CD4-positive, alpha-beta memory T cell (primary cell): ENCODE measurements at places on chromosomes 7 and 10. TPM values are rescaled to one million over a fixed set of nuclear protein-coding genes. Genes with fewer than 3 reads are reported as not detected.
A peak's percentile ranks its signal among the peaks of the same experiment; 100 is the strongest.

Gene TMEM243
- 81.3 TPM for polyA plus RNA-seq

Gene TMEM213
- polyA plus RNA-seq, result not detected

DNA sequence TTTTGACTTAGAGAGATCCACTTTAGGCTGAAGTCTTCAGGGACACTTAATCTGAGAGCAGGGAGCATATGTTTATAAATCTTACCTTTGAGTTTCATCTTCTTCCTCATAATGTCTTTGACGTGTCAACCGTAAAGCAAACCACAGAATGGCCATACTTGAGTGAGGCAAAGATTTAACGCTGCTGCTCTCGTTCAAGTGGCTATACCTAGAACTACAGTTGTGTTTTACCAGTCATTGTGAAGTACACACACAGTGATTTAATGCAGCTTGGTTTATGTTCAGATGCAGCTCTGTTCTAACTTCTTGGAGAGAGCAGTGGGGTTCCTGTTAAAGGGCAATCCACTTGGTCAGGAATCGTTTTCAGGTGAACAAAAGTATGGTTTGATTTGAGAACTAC lies 39.9 kb upstream of the GOT1 start:
- DNase-seq, result no peak
- peaks cover 4% of the 10 kb centered on the region for H3K27me3 ChIP-seq
- H3K4me3 ChIP-seq, result no peak overlapping the region
- no peak overlapping the region for H3K27ac ChIP-seq

- H3K27ac ChIP-seq, result no peak overlapping the region
- H3K27me3 ChIP-seq, result no peaks in the 10 kb centered on the region
- H3K4me3 ChIP-seq, result no peak overlapping the region
- no peaks in the 10 kb centered on the region for H3K36me3 ChIP-seq
- DNase-seq, result no peak
Observed at GRCh38 chr7:159015454-159016410, 128.9 kb downstream of the VIPR2 start.

Gene SH2B2
- polyA plus RNA-seq, result not detected

- H3K27me3 ChIP-seq, result no peaks in the 10 kb centered on the region
- no peak for DNase-seq
- no peak overlapping the region for H3K4me3 ChIP-seq
- H3K4me1 ChIP-seq, result no peaks in the 10 kb centered on the region
- no peaks in the 10 kb centered on the region for H3K36me3 ChIP-seq
- H3K27ac ChIP-seq, result no peak overlapping the region
Observed at GRCh38 chr7:36514289-36515243, 124.9 kb downstream of the ANLN start.

Gene INTS1
- 6.0 TPM for polyA plus RNA-seq

- no peak overlapping the region for H3K27ac ChIP-seq
- H3K4me3 ChIP-seq, result no peak overlapping the region
- peaks cover 46% of the 10 kb centered on the region for H3K4me1 ChIP-seq
- DNase-seq, result peak; percentile 61
- peaks cover 9% of the 10 kb centered on the region for H3K36me3 ChIP-seq
Observed at GRCh38 chr7:38222481-38223096, 44.5 kb downstream of the STARD3NL start.

DNA sequence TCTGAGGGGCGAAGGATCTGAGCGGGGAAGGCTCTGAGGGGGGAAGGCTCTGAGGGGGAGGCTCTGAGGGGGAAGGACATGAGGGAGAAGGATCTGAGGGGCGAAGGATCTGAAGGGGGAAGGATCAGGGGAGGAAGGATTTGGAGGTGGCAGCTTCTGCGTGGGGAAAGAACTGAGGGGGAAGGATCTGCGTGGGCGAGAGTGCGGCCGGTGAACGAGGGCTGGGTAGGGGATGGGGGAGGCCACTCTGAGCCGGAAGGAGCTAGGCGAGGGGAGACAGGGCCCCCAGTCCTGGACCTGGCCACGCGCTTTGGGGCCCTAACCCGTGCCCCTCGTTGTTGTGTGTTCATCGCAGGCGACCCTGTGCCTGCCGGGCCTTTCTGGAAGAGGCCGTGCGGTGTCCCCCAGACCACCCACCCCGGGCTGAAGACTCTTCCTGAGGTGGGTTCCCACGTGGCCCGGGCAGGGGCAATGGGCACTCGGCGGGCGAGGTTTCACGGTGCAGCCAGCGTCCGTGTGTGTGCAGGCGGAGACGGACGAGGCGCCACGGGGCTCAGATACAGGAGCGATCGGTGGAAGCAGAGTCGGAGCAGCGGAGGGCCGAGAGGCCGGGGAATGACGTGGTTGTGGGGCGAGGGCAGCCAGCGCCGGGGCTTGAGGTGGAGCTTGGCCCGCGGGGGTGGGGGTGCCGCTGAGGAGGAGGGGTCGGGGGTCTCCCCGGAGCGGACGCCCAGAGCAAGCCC lies 2.0 kb downstream of the CALY start:
- no peak for DNase-seq
- no peak overlapping the region for H3K4me3 ChIP-seq
- H3K27me3 ChIP-seq, result no peaks in the 10 kb centered on the region
- H3K36me3 ChIP-seq, result no peaks in the 10 kb centered on the region

Gene FXYD4
- not detected for polyA plus RNA-seq

Gene DKK1
- polyA plus RNA-seq, result not detected

GRCh38 chr7:158705234-158705850 lies 738 bp upstream of the NCAPG2 start:
- peaks cover 30% of the 10 kb centered on the region for H3K4me1 ChIP-seq
- H3K27ac ChIP-seq, result peak overlapping the region; percentile 64

- H3K27me3 ChIP-seq, result no peaks in the 10 kb centered on the region
- no peaks in the 10 kb centered on the region for H3K36me3 ChIP-seq
- H3K4me1 ChIP-seq, result peaks cover 24% of the 10 kb centered on the region
- peak overlapping the region; percentile 94 for H3K27ac ChIP-seq
Observed at GRCh38 chr7:39948375-39948955, 1.6 kb upstream of the CDK13 start.

GRCh38 chr10:95277201-95277570 lies 13.6 kb downstream of the PDLIM1 start:
- H3K4me1 ChIP-seq, result no peaks in the 10 kb centered on the region
- no peak overlapping the region for H3K27ac ChIP-seq
- H3K27me3 ChIP-seq, result no peaks in the 10 kb centered on the region
- H3K4me3 ChIP-seq, result no peak overlapping the region

DNA sequence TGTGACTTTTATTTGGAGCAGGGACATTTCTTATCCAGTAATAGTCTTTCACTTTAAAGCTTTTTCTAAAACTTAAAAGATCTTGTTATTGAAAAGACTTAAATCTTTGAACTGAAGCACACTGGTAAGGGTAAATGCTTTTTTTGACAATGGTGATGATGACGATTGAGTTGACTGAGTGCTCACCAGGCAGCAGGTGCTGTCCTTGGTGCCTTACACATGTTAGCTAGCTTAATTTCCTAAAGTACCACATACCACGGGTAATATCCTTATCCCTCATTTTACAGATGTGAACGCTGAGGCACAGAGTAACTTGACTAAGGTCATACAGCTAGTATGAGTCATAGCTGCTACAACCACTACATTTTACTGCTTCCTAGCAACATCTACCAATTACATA lies 200.0 kb downstream of the XPNPEP1 start:
- no peak overlapping the region for H3K4me3 ChIP-seq
- DNase-seq, result no peak
- no peak overlapping the region for H3K27ac ChIP-seq
- no peaks in the 10 kb centered on the region for H3K36me3 ChIP-seq
- no peaks in the 10 kb centered on the region for H3K4me1 ChIP-seq
- no peaks in the 10 kb centered on the region for H3K27me3 ChIP-seq

Gene ATRNL1
- 0.23 TPM for polyA plus RNA-seq

Gene ELFN1
- not detected for polyA plus RNA-seq

GRCh38 chr10:62647375-62648092 lies 157.0 kb upstream of the ADO start:
- DNase-seq, result no peak
- no peak overlapping the region for H3K4me3 ChIP-seq
- H3K4me1 ChIP-seq, result peaks cover 10% of the 10 kb centered on the region
- no peaks in the 10 kb centered on the region for H3K36me3 ChIP-seq

Gene ADRB1
- not detected for polyA plus RNA-seq

DNA sequence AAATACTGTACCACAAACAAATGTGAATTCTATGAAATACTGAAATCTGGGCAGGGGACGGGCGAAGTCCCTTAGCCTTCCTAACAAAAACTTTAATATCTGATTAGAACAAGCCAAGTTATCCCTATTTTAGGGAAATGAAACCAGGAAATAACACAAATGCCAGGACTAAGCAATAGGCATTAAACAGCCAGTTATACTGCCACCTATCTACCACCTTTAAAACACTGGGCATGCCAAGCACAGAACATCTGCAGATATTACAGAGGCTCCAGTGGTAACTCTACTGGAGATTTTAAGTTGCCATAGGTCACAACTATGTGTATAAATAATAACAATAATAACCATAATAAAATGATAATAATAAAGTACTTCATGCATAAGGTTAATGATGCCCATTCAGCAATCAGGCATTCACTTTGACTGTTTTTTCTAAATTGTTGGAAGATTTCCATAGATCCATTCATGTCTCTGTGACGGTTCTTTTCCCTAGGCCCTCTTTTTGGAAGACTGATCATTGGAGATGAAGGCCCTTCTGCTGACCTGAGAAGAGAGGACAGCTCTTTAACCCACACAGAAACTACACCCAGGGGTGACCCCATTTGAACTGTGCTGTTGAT lies 195.7 kb downstream of the CACNA2D1 start:
- no peaks in the 10 kb centered on the region for H3K27me3 ChIP-seq
- no peak overlapping the region for H3K27ac ChIP-seq
- H3K36me3 ChIP-seq, result no peaks in the 10 kb centered on the region
- no peaks in the 10 kb centered on the region for H3K4me1 ChIP-seq

DNA sequence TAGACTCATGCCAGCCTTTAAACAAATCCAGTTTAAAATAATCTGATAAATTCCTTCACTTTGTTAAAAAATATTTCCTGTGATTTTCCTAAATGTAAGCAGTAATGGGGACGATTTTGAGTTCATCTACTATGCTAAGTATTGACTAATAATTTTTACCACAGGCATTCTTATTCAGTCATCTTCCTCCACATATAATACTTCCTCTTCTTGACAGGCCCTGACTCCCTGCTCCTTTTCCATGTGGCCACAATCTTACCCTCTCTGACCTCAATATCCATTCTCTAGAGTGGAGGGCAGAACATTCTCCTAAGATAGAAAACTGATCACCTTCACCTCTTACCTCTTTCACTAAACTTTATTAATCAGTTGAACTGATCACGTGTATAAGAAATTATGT lies 7.8 kb downstream of the DNAJC2 start:
- no peaks in the 10 kb centered on the region for H3K27me3 ChIP-seq
- no peak overlapping the region for H3K27ac ChIP-seq
- H3K36me3 ChIP-seq, result peaks cover 46% of the 10 kb centered on the region
- DNase-seq, result no peak

Gene CPVL
- polyA plus RNA-seq, result 0.61 TPM

DNA sequence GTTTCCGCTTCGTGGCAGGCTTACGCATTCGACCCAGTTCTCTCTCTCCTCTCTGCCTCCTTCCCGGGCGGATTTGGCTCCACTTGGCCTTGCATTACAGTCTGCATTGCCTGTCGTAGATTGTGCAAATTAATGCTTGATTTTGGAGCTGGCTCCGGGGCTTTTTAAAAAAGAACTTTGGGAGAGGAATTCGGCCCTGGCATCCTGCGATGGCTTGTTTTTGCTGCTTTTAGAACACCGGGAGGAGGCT lies 767 bp downstream of the EIF4EBP2 start:
- peak overlapping the region; percentile 32 for H3K4me3 ChIP-seq
- H3K27me3 ChIP-seq, result no peaks in the 10 kb centered on the region
- H3K4me1 ChIP-seq, result peaks cover 34% of the 10 kb centered on the region
- DNase-seq, result no peak
- peak overlapping the region; percentile 86 for H3K27ac ChIP-seq

- no peaks in the 10 kb centered on the region for H3K27me3 ChIP-seq
- H3K4me1 ChIP-seq, result no peaks in the 10 kb centered on the region
- no peaks in the 10 kb centered on the region for H3K36me3 ChIP-seq
- no peak overlapping the region for H3K27ac ChIP-seq
- no peak overlapping the region for H3K4me3 ChIP-seq
Observed at GRCh38 chr7:108097703-108098102, 32.5 kb downstream of the LAMB4 start.

GRCh38 chr7:82507976-82508677 lies 64.5 kb upstream of the CACNA2D1 start:
- no peak overlapping the region for H3K4me3 ChIP-seq
- no peaks in the 10 kb centered on the region for H3K27me3 ChIP-seq
- no peaks in the 10 kb centered on the region for H3K36me3 ChIP-seq
- no peak overlapping the region for H3K27ac ChIP-seq

- H3K4me3 ChIP-seq, result no peak overlapping the region
- DNase-seq, result peak; percentile 1
- no peaks in the 10 kb centered on the region for H3K4me1 ChIP-seq
- no peaks in the 10 kb centered on the region for H3K36me3 ChIP-seq
- no peak overlapping the region for H3K27ac ChIP-seq
Observed at GRCh38 chr10:69696073-69696731, 66.2 kb downstream of the FAM241B start.

Gene GPR37
- polyA plus RNA-seq, result not detected

DNA sequence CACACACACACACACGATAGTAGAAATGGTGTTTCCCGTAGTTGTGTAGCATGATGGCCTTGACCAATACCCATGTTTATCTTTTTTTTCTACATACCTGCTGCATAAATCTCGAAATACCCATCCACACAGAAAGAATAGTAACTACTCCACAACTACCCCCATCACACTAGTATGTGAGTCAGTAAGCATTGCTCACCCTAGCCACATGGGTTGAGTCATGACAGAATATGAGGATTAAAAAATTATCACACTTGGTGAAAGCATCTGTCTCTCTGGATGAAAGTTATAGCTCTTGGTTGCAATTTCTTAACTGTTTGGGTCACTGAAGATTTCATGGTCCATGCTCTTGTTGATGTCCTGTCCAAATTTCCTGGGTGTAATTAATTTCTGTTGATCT lies 103.4 kb upstream of the MDFIC start:
- H3K27me3 ChIP-seq, result no peaks in the 10 kb centered on the region
- H3K36me3 ChIP-seq, result no peaks in the 10 kb centered on the region

GRCh38 chr10:127013211-127013656 lies 108.0 kb downstream of the DOCK1 start:
- no peaks in the 10 kb centered on the region for H3K27me3 ChIP-seq
- no peaks in the 10 kb centered on the region for H3K4me1 ChIP-seq
- DNase-seq, result no peak
- H3K36me3 ChIP-seq, result no peaks in the 10 kb centered on the region

GRCh38 chr7:35818513-35818912 lies 17.7 kb downstream of the SEPTIN7 start:
- H3K4me3 ChIP-seq, result no peak overlapping the region
- no peaks in the 10 kb centered on the region for H3K27me3 ChIP-seq
- no peaks in the 10 kb centered on the region for H3K36me3 ChIP-seq
- H3K27ac ChIP-seq, result no peak overlapping the region
- H3K4me1 ChIP-seq, result peaks cover 50% of the 10 kb centered on the region

Gene AGAP4
- 3.0 TPM for polyA plus RNA-seq

GRCh38 chr7:149022756-149023360 lies 5.4 kb downstream of the PDIA4 start:
- H3K27ac ChIP-seq, result no peak overlapping the region
- DNase-seq, result no peak
- H3K4me3 ChIP-seq, result no peak overlapping the region
- peaks cover 12% of the 10 kb centered on the region for H3K36me3 ChIP-seq
- H3K27me3 ChIP-seq, result no peaks in the 10 kb centered on the region

- no peak overlapping the region for H3K4me3 ChIP-seq
- no peaks in the 10 kb centered on the region for H3K27me3 ChIP-seq
- H3K36me3 ChIP-seq, result no peaks in the 10 kb centered on the region
- no peaks in the 10 kb centered on the region for H3K4me1 ChIP-seq
- no peak for DNase-seq
Observed at GRCh38 chr10:25766687-25767221, 167.3 kb upstream of the MYO3A start.
